NCI-H2029 (cell line): ENCODE measurements at places on chromosomes 6 and 20.
A peak's percentile ranks its signal among the peaks of the same experiment; 100 is the strongest.

DNA sequence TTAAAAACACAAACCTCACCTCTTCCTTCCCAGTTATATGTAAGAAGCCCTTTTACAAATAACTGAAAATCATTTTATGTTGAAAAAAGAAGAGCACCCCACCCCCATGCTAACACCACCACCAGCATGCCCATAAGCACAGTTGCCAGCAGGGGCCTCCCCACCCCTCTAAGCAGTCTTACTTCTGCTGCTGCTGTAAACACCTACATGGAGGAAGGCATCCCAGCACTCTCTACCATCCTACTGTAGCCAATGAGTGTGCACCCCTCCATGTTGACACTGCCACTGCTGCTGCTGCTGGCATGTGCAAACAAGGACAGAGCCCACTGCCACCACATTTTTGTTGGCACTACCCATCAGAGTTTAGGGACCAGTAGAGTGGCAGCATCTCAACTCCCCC, 49.6 kb upstream of the PHIP start:
- no peak for DNase-seq

GRCh38 chr6:68911334-68911733, 276.3 kb downstream of the ADGRB3 start:
- DNase-seq: no peak

DNA sequence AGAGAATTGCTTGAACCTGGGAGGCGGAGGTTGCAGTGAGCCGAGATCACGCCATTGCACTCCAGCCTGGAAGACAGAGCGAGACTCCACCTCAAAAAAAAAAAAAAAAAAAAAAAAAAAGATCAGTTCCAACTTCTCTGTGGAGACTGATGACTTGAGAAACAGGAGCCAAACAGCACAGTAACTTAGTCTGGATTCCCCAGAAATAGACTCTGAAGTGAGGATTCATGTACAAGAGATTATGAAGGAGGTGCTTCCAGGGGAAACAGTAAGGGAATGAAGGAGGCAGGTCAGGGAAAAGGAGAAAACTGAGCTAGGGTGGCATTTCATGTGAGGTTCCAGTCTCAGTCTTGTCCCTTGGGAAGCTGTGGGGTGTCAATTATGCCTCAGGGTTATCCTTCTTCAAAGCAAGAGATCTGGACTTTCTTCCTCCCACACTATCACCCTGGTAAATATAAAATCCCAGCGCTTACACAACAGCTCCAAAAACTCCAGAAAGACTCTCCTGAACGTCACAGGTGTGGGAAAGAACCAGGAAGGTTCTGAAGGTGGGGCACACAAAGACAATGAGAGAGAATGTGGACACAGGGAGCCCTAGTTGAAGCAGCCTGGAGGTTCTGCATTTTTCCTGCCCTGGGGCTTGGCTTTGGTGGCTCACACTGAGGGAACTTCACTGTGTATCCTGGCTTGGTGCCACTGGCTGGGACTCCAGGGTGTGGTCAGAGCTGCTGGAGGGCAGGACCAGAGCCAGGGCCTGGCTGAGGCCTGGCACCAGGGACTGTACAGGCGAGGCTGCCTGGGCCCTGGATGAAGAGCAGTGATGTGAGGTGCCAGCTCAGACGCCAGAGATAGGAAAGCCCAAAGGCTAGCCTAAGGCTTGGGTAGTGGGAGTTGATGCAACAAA, 46.8 kb downstream of the PCNA start:
- peak; percentile 74 for DNase-seq

DNA sequence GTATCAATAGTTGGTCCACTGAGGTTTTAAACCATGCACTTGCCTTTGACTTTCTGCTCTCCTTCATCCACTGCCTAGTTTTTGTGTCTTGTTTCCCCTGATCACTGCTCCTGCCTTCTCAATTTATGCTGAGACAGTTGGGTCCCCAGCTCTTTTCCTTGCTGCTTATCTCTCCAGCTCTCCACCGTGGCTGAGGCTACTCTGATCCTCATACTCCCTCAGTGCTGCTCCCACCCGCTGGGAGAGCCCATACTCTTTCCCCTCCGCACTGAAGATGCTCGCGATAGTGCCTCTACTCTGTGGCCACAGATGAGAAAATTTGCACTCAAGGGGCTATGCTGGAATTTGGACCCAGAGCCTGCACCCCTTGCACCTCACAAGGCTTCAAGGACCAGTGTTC, 3.4 kb upstream of the THBD start:
- no peak for DNase-seq

DNA sequence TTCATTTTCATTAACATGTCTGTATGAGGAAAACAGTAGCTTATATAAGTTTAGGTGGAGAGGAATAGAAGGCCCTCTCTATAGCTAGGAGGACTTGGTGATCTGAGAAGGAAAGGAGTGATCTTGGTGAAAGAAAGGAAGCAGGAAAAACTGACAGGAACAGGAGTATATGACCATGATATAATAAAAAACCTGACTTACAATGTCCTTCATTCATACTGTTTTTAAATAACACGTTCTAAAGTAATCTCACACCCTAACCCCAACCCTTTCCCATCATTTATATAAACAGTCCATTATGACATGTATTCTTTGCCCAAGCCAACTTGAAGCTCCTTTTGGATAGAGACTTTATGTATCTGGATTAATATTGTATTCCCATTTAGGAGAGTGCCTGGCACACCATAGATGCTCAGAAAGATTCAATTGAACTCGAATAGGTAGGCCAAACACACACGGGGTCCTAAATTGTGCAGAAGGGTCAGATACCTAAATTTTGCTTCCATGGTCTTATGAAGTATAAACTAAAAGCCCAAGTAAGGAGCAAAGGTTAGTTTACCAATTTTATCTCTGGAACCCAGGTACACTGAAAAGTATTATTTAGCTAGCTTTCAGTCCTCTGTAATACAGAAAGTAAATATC, 75.9 kb downstream of the OR2B2 start:
- no peak for DNase-seq

GRCh38 chr6:26033941-26034354, 53.3 kb upstream of the HFE start:
- DNase-seq: no peak

DNA sequence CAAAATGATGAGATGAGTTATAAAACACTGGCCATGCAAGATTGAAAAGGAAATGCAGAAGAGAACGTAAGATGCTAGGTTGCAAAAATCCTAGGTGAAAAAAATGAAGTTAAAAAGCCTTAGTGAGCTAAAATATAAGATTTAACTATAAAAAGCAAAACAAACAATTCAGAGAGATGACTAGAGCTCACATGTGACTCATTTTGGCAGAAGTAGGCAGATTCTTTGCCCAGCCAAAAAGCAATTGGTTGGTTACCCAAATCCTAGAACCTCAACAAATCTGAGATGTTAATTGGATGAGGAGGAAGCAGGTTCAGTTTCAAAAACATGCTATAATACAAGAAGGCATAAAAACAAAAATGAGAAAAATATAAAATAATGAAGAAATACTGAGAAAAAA, 249.1 kb downstream of the OGFRL1 start:
- DNase-seq: no peak

GRCh38 chr20:44001667-44002596, 87.3 kb downstream of the TOX2 start:
- peak; percentile 23 for DNase-seq

DNA sequence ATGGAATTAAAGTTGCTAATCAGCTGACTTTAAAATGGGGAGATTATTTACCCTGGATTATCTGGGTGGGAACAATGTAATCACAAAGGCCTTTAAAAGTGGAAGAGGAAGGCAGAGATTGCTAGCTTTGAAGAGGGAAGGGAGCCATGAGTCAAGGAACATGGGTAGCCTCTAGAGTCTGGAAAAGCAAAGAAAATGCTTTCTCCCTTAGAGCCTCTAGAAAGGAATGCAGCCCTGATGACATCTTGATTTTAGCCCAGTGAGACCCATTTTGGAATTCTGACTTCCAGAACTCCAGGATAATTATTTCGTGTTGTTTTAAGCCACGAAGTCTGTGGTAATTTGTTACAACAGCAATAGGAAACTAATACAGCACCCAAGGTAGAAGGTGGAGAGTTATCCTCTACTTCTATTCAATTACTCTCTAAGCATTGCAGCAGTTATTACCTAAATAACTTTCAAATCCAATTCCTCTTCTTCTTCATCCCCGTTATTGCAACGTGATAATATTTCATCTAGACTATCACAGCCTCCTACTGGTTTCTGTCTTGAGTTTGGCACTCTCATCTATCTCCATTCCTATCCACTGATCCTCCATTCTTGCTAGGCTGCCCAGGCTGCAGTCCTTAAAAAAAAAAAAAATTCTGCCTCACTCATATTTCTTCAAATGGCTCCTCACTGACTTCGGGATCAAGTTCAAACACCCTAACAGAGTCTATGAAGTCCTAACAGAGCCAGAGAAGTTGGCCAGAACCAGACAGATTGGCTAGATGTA, 224.3 kb downstream of the BTBD9 start:
- DNase-seq: no peak

- no peak for DNase-seq
Observed at GRCh38 chr6:37714836-37715420, 17.2 kb upstream of the MDGA1 start.

- no peak for DNase-seq
Observed at GRCh38 chr6:157800420-157801237, 22.4 kb upstream of the SNX9 start.

DNA sequence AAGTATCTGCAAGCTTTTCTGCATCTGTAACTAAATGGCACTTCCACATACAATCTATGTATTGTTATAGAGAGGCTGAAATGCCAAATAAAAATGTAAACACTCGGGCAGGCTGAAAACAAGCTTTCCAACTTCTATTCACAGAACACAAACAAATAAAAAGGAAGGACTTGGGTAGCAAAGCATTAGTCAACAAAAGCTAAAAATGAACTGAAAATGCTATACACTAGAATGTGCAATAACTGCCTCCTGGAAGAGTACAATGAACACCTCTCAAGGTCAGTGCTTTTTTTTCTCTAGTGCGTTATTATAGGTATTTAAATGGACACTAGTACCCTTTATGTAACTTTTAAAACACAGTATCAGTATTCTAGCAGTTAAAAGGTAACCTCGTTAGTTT, 31.4 kb downstream of the STK38 start:
- DNase-seq: no peak

DNA sequence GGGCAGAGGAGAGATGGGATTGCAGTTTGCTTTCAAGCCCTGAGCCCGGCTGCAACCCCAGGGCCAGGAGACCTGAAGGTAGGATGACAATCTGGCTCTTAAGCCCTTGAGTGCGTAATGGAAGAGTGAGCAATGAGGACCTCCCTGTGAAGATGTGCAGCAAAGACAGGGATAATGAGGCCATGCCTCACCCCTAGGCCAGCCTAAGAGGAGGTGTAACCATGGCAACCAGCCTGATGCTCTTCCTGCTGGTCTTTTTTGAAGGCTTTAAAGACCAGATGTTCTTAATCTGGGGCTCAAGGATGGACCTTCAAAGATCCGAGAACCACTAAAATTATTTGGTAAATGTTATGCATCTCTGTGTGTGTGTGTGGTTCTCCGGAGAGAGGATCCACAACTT, 8.2 kb downstream of the ARHGAP40 start:
- DNase-seq: no peak

GRCh38 chr6:9848094-9848493, 566.8 kb downstream of the TFAP2A start:
- no peak for DNase-seq

GRCh38 chr20:57034001-57034400, 232.4 kb downstream of the BMP7 start:
- no peak for DNase-seq

DNA sequence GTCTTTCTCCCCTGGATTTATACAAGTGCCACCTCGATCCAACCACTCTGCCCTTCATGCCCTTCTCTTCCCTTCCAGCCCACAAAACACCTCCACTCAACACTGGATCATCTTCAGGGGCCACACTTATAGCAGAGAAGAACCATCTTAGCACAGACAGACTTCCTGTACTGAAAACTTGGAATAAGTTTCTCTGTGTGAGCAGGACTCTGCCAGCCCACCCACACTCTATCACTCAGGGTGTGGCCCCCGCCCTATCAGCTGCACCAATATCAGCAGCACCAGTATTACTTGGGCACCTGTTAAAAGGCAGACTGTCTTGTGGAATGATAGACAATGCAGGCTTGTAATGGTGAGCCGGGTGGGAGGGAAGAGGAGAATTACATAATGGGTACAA, 86.7 kb downstream of the SCML4 start:
- DNase-seq: no peak
